ENCODE measurements at places on chromosomes 16 and 17. TPM values are rescaled to one million over a fixed set of nuclear protein-coding genes. Genes with fewer than 3 reads are reported as not detected.

GRCh38 chr17:2955931-2956582, 107.3 kb downstream of the OR1D5 start:
- H3K27ac ChIP-seq: no peak overlapping the region
- H3K4me3 ChIP-seq: no peak overlapping the region
- H3K4me1 ChIP-seq: peaks cover 22% of the 10 kb centered on the region
- no peak for DNase-seq
- no peaks in the 10 kb centered on the region for H3K27me3 ChIP-seq

GRCh38 chr17:8117980-8118768, at the start of gene ALOXE3:
ALOXE3 (minus strand) TSS chr17:8118514; CDS start chr17:8117990, 524 bp downstream.
- no peaks in the 10 kb centered on the region for H3K36me3 ChIP-seq
- peak within 1 kb of the TSS; percentile 60 for H3K4me3 ChIP-seq
- DNase-seq: peak; percentile 35
- H3K27ac ChIP-seq: peak within 1 kb of the TSS; percentile 79

DNA sequence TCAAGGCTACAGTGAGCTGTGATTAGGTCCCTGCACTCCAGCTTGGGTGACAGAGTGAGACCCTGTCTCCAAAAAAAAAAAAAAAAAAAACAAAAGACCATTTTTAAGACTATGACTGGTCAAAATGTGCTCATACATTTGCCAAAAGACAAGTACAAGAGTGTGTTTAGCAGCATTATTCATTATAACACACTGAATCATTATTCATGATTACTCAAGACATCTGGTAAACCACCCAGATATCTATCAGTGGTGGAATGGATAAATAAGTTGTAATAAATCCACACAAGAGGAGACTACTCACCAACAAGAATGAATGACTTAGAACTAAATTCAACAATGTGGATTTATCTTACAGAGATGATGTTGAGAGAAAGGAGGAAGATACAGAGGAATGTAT, 716.3 kb downstream of the MAF start:
- no peak overlapping the region for H3K27ac ChIP-seq
- H3K36me3 ChIP-seq: no peaks in the 10 kb centered on the region
- DNase-seq: no peak
- H3K4me3 ChIP-seq: no peak overlapping the region

DNA sequence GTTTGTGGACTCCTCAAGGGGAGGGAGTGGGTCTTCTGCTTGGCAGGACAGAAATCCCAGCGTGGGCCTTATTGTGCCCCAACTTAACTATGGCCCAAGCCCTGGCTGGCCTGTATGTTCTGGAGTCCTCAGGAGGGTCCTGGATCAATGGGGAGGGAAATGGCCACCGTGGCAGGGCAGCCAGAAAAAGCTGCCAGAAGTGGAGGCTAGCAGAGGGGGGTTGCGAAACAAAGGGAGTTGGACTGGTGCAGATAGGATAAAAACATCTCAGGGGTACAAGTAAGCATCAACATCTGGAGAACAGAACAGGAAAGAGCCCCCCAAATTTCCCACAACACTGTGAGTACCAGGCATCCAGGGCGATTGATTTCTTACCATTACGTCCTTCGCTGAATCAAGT, 3.7 kb upstream of the CACNG1 start:
- H3K4me1 ChIP-seq: no peaks in the 10 kb centered on the region
- H3K36me3 ChIP-seq: no peaks in the 10 kb centered on the region
- no peak for DNase-seq
- H3K4me3 ChIP-seq: no peak overlapping the region

DNA sequence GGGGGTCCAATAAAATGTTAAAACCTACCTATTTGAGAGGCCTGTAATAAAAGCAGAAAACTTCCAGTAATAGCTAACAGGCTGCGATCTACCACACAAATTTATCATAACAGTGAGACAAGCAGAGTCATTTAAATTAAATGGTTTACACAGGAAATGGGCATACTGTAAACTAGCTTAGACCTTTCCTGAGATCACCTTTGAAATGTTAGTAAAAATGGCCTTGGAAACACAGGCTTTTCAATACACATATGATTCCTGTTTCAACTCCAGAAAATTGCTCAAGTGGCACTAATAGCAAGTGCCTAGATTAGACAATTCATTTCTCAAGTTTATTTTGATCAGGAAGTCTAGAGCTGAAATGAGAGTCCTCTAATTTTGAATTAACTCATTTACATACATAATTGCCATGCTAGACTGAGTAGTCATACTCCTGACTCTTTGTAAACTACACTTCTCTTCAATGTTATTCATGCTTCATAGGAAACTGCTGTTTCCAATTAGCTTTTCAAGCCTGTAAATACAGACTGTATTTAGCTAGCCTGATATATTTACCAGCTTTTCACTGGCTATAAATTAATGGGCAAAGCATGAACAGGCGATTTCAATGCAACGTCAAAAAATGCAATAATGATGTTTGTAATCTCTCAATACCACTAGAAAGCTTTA, 43.3 kb downstream of the PARN start:
- no peaks in the 10 kb centered on the region for H3K36me3 ChIP-seq
- no peaks in the 10 kb centered on the region for H3K4me1 ChIP-seq
- no peaks in the 10 kb centered on the region for H3K27me3 ChIP-seq
- H3K27ac ChIP-seq: no peak overlapping the region

DNA sequence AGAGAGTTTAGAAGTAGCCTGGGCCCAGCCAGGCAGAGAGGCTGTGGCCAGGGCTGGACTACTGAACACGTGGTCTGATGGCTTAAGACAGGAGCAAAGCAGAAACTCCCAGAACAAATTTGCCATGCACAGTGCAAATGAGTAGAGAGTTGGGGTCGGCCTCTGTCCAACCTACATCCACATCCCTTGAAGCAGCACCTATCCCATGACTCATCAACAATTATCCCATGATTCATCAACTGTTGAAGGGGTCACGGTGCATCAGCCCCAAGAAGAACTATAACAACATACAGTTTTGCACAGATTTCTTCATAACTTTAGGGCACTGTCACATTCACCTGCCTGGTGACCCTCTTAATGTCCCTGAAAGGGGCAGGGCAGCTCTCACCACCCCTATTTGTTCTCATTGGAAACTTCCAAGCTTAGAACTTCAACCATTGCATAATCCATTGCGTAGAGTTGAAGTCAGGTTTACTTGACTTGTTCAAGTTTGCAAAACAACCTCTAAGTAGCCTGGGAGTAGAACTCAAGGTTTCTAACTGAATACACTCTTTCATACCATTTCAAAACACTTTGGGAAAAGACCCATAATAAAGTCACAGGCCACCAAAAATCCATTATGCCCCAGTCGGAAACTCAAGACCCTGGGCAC, 235.2 kb upstream of the CDH5 start:
- DNase-seq: no peak
- peak overlapping the region; percentile 46 for H3K27ac ChIP-seq
- no peaks in the 10 kb centered on the region for H3K27me3 ChIP-seq

GRCh38 chr17:78735832-78736525, 46.1 kb downstream of the CYTH1 start:
- peak overlapping the region; percentile 72 for H3K27ac ChIP-seq
- peak overlapping the region; percentile 58 for H3K4me3 ChIP-seq
- H3K27me3 ChIP-seq: no peaks in the 10 kb centered on the region

GRCh38 chr16:67400901-67401300, 7.6 kb upstream of the TPPP3 start:
- no peaks in the 10 kb centered on the region for H3K27me3 ChIP-seq
- H3K27ac ChIP-seq: no peak overlapping the region
- peaks cover 50% of the 10 kb centered on the region for H3K4me1 ChIP-seq
- H3K36me3 ChIP-seq: no peaks in the 10 kb centered on the region
- H3K4me3 ChIP-seq: no peak overlapping the region

GRCh38 chr16:88884569-88885271, 18.3 kb upstream of the PABPN1L start:
- H3K27me3 ChIP-seq: no peaks in the 10 kb centered on the region
- H3K4me1 ChIP-seq: peaks cover 6% of the 10 kb centered on the region
- H3K27ac ChIP-seq: no peak overlapping the region
- H3K36me3 ChIP-seq: peaks cover 10% of the 10 kb centered on the region

- H3K27me3 ChIP-seq: no peaks in the 10 kb centered on the region
- no peak for DNase-seq
- H3K4me3 ChIP-seq: no peak overlapping the region
- peaks cover 22% of the 10 kb centered on the region for H3K4me1 ChIP-seq
- H3K36me3 ChIP-seq: no peaks in the 10 kb centered on the region
Measured at GRCh38 chr17:67867591-67867990, 42.3 kb downstream of the BPTF start.

DNA sequence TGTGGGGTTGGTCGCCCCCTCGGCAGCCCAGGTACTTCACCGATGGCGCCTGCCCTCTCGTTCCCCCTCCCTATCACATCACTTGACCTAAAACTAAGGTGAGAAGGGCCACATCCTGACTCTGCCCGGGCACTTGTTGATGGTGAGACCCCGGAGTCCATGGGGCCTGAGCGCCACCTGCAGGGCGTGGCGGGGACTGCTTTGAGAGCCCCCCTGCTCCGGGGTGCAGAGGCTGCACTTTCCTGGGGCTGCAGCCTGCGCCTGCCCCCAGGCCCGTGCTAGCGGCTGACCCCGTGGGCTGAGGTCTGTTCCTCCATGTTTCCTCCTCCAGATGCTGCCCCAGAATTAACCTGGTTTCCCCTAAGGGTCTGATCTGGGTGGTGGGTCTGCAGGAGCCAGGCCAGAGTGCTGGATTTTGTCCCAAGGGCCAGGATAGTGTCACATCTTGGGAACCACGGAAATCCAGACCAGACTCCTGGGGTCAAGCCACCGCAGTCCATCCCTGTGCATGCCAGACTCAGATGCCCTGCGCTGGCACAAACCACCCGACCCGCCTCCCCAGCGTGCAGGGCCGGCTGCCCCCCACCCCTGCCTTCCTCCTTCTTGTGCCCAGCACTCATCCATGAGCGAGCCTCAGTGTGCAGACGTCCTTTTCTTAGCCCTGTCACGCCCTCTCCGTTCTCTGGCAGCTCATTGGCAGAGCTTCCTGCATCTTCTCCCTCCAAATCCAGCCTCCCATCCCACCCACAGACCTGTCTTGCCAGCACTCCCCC, 2.7 kb downstream of the NDUFAF8 start:
- H3K27me3 ChIP-seq: no peaks in the 10 kb centered on the region
- no peak for DNase-seq
- peaks cover 24% of the 10 kb centered on the region for H3K4me1 ChIP-seq
- no peak overlapping the region for H3K4me3 ChIP-seq

Gene KCNH4
- total RNA-seq: 0.30 TPM

Gene OR1F1
- not detected for total RNA-seq

Gene SUPT6H
- 101 TPM for total RNA-seq
